ENCODE measurements at places on chromosomes 11 and 22.
A peak's percentile ranks its signal among the peaks of the same experiment; 100 is the strongest.

DNA sequence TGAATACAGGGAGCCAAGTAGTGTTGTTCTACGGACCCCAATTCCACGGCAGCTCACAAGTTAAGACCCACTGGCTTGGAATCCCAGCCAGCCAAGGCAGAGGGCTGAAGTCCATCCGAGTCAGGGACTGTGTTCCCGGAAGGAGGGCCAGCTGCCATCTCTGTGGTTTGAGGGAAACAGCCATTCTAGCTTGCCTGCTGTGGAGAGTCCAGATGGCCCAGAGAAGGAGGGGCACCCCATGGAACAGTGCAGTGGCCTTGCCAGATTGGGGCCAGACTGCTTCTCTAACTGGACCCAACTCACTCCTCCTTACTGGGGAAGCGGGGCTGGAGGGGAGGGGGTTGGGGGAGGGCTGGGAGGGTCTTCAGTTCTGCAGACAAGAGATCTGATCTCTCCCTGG is 156.4 kb downstream of the FAM181B start:
- no peak for DNase-seq

DNA sequence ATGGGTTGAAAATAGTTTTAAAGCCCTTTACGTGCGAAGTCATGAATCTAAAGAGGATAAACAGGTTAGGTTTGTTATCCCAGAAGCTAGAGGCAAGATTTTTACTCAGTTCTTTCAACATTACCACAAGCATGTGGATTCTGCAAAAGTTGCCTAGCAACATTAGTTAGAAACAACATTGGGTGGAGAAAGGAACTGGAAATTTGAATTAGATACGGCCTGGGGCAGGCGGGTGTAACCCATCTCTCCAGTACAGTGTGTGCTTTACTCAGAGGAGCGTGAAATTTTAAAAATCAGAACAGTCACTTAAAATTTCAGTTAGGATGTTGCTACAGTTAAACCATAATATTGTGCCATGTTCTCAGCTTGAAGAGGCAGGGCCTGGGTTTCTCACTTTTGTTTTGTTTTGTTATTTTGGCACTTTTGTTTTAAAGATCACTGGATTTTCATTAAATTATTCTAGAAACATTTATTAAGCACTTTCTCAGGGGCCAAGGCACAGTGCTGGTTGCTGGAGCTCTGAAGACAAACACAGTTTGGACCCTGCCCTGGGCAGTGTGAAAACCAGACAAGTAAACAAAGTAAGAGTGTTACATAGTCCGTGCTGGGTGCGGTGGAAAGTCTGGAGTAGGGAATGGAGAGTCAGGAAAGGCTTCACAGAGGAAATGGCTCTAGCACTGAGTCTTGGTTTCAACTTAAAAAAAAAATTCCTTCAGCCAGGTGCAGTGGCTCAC is 4.4 kb upstream of the WEE1 start:
- DNase-seq = peak; percentile 62

DNA sequence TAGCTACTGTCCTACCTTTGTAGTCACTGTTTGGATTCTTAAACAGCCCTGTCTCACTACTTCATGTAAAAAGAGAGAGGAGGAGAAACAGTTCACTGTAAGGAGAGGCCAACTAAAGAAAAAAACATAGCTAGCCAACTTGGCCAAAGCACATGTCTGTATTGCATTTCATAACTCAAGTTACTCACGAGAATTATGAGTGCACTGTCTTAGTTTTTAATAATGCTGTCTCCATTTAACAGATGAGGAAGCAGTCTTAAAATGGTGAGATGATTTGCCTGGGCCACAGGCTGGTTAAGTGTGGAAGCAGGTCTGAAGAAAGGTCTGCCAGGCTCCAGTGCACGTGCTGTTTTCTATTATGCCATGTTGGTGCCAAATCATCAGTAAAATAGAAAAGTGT is 104.5 kb downstream of the UVRAG start:
- peak; percentile 35 for DNase-seq

DNA sequence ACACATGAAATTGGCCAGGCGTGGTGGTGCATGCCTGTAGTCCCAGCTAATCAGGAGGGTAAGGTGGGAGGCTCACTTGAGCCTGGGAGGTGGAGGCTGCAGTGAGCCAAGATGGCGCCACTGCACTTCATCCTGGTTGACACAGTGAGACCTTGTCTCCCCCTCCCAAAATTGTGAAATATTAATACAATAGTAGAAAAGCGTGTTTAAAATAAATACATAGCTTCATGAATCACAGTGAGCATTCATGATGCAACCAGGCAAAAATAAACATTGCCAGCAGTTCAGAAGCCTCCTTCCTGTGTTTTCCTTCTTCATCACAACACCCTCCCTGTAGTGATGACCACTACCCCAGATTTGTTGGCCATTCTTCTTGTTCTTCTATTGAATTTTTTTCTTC is 4.3 kb upstream of the TEAD1 start:
- DNase-seq = no peak

GRCh38 chr22:20998411-20999336 is 3.2 kb downstream of the THAP7 start:
- DNase-seq = no peak

DNA sequence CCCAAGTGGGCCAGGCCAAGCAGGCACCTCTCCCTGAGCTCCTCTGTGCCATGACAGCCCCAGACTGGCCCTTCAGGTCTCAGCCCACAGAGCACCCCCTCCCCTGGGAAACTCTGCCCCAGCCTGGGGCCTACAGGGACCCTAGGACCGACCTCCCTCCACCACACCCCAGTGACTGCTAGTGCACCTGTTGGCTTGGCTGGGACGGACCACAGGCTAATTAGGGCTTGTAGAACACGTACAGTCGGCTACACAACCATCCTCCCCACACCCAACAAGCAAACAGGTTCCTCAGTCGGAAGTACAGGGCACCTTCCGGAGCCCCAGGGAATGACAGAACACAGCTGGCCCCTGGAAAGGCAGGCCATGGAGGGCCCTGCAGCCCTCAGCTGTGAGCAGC is 4.3 kb downstream of the SBF1 start:
- no peak for DNase-seq

GRCh38 chr11:82903843-82904586 is 2.5 kb downstream of the DDIAS start:
- DNase-seq = no peak

DNA sequence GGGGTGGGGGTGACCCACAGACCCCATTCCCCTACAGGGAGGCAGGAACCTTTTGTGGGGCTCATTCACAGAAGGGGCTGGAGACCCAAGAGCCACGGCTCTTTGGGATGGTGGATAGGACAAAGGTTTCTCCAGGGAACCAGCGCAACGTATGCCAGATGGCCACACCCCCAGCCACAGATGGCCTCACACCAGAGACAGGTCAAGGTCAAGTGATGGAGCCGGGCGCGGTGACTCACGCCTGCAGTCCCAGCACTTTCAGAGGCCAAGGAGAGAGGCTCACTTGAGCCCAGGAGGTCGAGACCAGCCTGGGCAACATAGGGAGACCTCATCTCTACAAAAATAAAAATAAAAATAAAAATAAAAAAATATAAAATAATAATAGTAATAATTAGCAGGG is 17.1 kb upstream of the BRSK2 start:
- DNase-seq = no peak

DNA sequence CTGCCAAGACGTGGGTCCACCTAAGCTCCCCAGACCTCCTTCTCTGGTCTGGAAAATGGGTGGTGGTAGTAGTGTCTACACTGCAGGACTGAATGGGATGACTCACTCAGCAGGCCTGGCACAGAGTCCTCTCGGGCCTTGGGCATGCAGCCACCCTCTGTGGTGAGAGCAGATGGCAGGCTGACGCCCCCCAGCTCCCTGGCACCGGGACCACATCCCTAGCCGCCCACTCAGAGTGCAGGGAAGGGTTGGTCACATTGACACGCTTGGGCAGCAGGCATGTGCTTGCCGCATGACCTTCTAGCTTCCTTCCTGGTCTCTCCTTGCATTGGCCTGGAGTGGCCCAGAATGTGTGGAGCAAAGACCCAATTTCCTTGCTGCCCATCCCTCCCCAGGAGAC is 30.7 kb upstream of the PRODH start:
- DNase-seq = no peak

DNA sequence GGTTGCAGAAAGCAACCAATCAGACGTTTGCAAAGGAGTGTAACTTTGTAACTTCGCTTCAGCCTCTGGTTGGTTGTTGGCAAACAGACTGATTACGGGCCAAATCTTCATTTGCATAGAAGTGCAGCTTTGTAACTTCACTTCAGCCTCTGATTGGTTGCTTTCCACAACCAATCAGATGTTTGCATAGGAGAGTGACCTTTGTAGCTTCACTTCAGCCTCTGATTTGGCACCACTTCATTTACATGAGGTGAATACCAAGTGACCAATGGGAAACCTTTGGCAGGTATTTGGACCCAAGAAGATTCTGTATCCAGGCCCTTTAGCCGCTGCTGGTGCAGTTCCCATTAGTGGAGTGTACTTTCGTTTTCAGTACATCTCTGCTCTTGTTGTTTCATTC is 16.0 kb downstream of the USP47 start:
- DNase-seq = no peak

GRCh38 chr11:70281156-70281609 is 10.7 kb downstream of the PPFIA1 start:
- no peak for DNase-seq

GRCh38 chr11:89433278-89433677 is 57.9 kb downstream of the NOX4 start:
- peak; percentile 2 for DNase-seq

GRCh38 chr22:22171357-22172218 is 73.0 kb upstream of the VPREB1 start:
- no peak for DNase-seq

- no peak for DNase-seq
Measured at GRCh38 chr11:4916581-4916980, 2.6 kb downstream of the OR51G2 start.

- DNase-seq = no peak
Measured at GRCh38 chr22:43393132-43393843, 18.5 kb upstream of the MPPED1 start.

DNA sequence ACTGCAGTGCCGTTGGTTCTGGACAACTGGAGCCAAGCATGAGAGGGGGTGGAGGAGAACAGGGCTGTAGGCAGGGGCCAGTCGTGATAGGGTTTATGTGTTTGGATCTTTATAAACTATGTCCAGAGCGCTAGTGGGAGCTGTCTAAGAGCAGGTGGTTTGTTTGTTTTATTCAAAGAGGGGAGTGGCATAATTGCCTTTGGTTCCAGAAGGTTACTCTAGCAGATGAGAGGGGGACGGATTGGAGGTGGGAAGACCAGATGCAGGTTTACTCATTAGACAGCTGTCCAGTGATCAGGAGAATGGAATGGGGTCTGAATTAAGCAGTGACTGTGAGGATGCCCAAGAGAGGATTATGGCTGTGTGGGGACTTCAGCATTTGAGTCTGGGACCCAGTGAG is 109.3 kb upstream of the TBCEL start:
- DNase-seq = no peak

DNA sequence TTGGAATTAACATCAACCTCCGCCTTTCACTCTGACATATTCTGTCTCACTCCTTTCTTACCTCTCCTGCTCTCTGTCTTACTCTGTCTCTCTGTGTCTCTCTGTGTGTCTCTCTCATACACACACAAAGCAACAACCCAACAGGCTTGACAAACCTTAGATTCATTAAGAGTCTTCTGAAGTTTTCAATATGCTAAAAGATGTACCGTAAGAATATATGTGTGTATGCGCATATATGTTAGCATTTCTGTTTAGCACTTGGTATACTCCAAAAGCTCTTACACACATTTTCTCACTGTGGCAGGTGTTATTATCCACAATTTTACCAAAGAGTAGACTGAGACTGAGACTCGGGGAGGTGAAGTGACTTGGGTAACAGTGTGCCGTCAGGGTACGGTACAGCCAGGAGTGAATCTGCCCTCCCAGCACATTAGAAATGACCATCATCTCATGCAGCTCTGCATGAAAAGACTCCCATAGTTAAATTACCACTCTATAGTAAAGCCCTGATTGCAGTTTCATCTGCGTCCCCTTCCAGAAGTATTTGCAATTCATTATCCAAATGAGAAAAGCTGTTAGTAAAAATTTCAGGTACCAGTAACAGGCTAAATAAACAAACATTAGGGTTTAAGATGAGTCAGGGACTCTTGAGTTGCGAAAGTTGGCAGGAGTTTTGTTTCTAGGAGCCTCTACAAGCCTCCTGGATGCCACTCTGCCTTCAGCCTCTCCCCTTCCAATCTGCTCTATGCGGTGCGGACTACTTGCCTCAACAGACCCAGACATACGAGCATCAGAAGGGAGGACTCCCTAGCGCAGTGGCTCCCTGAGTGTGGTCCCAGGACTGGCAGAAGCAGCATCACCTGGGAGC is 195.2 kb upstream of the TMEM45B start:
- no peak for DNase-seq

DNA sequence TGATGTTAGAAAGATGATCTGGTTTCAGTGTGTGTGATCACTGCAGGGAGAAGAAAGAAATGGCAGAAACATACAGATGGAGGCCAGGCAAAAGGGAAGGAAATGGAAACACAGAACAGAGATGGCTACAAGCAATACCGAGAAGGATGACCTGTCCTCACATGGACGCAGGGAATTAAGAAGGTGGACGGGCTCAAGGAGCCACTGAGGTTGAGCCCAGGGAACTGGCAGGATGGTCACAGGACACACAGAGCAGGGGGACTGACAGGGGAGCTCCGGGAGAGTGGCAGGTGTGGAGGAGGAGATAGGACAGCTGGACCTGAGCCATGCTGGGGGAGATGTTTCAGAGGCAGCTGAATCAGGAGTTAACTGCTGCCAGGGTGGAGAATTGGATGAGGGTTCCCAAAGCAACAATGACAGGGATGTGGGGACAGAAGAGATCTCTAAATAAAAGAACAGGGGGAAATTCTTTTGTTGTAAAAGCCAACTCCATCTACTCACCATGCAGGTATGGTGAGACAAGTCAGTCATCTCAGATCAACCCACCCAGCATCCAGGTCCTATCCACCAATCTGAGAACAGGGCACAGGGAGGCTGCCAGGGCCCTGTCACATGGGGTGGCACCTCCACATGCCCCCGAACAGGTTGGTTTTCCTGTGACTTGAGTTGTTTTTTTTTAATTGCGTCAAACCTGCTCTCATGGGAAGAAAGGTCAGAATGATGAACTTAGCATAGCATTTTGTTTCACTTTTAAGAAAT is 26.3 kb downstream of the KLHL22 start:
- no peak for DNase-seq

DNA sequence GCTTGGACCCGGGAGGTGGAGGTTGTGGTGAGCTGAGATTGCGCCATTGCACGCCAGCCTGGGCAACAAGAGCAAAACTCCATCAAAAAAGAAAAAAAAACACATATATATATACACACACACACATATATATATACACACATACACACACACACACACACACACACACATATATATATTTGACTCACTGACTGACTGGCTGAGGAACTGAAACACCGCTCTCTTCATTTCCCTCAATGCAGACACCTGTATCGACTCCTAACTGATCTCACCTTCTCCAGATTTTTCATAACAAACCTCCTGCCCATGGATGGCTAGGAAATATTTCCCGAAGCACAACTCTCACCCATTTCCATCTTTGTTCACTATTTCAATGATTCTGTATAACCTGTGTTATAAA is 140.7 kb upstream of the ANO3 start:
- DNase-seq = no peak

All from inflammatory macrophage treated with lipopolysaccharide for 4 hours (primary cell).